GM12878 (cell line): ENCODE measurements at places on chromosomes 1 and 21.

GRCh38 chr1:29820401-29820800 lies 584.1 kb downstream of the PTPRU start:
- DNase-seq, result no peak

GRCh38 chr21:37626320-37626719 lies 259.7 kb downstream of the DYRK1A start:
- DNase-seq, result no peak

- DNase-seq, result no peak
Measured at GRCh38 chr1:150753416-150753815, 12.2 kb downstream of the CTSS start.

- DNase-seq, result no peak
Measured at GRCh38 chr1:8873506-8874229, 4.8 kb downstream of the ENO1 start.

- DNase-seq, result no peak
Measured at GRCh38 chr1:11807133-11807532, 1.1 kb downstream of the CLCN6 start.

DNA sequence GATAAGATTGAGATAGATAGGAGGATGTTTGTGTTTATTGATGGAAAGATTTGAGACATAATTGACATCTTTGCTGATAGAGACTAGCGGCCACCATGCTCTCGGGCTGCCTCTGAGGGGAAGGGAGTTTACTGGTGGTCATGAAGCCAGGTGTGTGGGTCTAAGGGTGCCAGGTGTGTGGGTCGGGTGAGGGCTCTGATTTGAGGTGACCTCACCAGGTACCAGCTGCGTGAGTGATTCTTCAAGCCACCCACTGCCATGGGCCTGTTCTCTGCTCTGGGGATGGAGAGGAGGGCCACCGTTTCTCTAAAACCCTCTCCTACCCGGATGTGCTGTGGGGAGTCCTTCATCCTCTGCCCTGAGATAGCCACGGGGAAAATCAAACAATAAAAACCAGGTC lies 3.2 kb downstream of the UBASH3A start:
- DNase-seq, result no peak
